Stimulated activated CD8-positive, alpha-beta memory T cell treated with anti-CD3 and anti-CD28 coated beads, Interleukin-2, amount 100 ng/mL, for 48 hours (primary cell): ENCODE measurements at places on chromosomes 11 and 22.

GRCh38 chr11:72005347-72006260 is 6.9 kb downstream of the IL18BP start:
- no peak for DNase-seq

GRCh38 chr11:113488931-113489351 is 13.7 kb upstream of the DRD2 start:
- DNase-seq, result no peak

DNA sequence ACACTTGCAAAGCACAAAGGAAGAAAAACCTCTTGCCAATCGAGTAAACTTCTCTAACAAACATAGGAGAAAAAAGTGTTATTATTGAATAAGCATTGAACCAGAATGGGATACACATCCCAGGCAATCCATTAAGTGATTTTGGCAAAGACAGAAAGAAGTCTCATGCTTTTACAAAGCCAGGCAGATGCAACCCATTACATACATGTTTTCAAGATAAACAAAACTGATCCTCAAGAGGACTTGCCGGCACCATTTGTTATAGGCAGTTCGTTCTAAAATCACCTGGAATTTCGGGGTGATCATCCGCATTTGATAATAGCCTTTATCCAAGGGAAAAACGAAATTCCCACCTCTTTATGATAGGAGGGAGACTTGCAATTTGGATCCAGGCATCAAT is 97.5 kb upstream of the RAG2 start:
- no peak for DNase-seq

DNA sequence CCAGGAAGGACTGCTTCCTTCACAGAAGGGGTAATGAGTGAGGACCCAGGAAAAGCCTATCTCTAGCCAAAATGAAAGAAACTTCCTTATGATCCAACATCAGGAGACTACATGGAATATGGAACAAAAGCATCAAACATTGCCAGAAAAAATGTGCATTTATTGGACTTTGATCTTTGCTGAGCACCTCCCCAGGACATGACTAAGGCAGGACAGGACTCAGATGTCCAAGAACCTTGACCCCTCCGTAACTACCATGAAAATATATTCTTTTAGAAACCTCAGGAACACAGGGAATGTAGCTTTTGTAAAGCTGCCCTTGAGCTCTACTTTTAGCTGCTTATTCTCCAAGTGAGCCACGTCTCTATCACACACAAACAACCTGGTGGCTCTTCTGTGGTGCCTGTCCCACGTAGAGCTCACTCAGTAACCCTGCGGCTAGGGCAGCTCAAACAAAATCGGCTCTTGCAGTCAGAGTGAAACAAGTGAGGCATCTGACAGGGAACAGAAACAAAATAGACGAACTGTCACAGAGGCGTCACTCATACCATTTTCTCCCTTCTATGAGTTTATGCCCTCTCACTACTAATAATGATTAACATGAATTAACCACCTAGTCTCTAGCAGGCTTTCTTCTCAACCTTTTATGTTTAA is 471.5 kb upstream of the API5 start:
- DNase-seq, result no peak

- no peak for DNase-seq
Observed at GRCh38 chr11:122190768-122191167, 74.8 kb upstream of the BLID start.

- DNase-seq, result no peak
Observed at GRCh38 chr22:31614781-31615490, 47.1 kb downstream of the PISD start.

DNA sequence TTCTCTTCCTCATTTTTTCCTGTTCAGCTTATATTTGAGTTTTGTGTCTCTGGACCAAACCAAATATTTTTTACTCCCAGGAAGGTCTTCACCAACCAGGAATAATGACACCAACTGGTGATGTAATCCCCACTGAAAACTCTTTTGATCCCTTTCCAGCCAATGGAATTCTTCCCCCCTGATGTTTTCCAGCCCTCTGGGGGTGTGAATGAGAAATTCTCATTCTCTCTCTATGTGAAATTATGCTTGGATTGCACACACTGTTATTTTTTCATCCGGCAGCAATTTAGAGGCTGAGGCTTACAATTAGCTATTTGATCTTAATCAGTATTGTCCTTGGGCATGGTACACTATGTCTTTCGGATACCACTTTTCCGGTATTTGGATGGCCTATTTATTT is 39.5 kb upstream of the SLC1A2 start:
- DNase-seq, result no peak

DNA sequence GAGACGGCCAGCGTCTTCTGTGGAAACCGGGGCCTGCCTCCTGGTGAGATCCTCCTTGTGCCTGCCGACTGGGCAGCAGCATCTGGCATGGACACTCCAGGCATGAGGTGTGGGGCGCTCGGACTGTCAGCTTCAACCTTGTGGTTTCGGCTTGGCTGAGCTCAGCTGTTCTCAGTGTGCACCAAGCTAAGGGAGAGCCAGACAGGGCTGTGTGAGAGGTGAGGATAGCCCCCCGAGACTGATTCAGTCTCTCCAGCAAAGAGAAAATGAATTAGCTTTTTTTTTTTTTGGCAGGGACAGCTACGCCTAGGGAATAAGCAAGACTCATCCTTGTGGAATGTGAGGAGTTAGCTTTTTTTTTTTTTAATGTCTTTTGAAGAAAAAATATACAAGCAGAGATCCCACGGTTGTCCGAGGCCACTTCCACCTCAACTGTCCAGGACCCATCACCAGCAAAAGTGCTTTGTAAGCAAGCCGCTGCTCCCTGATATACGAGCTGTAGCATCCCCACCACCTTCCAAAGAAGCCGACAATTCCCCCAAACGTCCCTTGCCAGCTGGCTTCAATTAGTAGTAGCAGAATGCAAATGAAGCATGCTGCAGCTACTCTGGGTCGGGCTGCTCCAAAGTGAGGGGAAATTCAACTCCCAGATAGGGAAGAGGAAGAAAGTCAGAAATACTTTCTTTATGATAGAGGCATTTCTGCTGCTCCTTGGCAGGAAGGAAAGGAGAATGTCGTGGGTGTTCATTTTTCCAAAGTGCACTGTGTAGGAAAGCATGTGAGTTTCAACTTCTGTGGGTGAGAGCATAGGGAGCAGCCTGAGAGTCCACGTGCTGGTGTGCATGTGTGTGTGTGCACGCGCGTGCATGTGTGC is 9.7 kb upstream of the THY1 start:
- no peak for DNase-seq

DNA sequence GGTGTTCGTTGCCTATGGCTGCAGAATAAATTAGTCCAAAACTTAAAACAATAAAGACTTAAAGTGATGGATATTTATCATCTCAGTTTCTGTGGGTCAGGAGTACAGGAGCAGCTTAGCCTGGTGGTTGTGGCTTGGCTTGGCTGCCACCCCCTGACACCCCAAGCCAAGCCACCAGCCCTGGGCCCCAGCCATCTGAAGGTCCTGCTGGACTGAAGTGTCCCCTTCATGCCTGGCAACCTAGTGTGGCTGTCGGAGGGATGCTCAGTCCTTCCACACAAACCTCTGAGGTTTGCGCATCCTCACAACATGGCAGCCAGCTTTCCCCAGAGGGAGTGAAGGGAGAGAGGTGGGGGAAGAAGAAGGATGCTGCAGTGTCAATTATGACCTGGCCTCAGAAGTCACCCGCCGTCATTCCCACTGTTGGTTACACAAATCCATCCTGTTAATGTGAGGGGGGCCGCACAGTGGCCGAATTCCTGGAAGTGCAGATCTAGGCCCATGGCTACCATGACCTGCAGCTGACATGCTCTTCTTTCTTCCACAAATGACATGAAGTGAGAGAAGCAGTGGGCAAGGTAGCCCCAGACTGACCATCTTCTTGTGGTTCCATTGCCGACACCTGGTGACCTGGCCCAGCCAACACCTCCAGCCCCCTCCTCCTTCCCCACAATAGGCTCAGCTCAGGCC is 31.1 kb downstream of the IGF2 start:
- no peak for DNase-seq

DNA sequence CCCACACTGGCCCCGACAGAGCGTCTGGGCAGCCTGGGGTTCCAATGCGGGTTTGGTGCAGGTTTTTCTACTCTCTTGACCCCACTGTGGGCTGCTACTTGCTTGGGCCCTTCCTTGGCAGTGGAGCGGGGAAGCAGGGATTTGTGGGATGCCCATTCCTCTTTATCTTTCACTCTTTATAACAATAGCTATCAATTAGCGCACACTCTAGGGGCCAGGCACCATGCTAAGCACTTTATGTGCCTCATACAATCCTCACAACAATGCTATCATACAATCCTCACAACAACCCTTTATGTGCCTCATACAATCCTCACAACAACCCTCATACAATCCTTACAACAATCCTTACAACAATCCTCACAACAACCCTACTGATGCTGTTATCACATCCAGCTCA is 12.7 kb downstream of the ACCS start:
- DNase-seq, result no peak

- DNase-seq, result no peak
Observed at GRCh38 chr11:30059172-30059815, 42.5 kb upstream of the KCNA4 start.

- DNase-seq, result no peak
Observed at GRCh38 chr11:17415523-17416104, 27.2 kb upstream of the KCNJ11 start.

- DNase-seq, result no peak
Observed at GRCh38 chr11:43447151-43447550, 88.4 kb downstream of the TTC17 start.

DNA sequence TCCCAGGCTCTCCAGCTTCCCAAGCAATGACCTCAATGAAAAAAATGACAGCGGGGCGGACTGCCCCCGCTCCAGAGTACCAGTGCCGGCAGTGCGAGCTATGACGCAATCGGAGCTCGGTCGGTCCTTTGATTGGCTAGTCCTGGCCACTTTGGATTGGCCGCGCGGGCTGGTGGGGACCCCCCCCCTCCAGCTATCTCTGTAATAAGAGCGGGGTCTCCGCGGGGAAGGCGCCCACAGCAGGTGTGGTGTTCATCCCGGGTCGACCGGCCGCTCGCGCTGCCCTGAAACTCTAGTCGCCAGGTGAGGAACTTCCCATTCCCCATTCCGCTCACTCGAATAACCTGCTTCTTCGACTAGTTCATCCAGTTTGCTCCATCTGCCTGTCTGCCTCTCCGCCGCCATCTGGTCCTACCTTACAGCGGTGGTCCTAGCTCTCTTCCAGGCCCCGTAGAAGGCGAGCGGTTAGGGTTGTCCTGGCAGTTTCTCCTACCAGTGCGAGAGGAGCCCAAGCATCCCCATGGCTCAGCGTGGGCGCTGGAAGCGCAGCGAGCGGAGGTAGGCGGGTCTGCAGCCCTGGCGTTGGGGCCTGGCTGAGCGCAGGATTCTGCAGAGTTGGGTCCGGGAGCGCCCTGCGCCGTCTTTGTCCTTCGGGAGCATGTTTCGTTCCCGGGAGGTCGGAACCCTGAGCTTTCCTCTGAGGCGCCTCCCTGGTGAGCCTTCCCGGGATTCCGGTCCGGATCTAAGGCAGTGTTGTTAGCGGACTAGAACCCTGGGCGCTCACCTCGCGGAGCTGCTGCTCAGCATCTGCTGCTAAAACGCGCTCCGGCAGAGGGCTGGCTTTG is at the start of gene CALCB:
CALCB (plus strand) TSS at position 233 of the 845 bp plus-strand sequence. CDS start 1,126 bp downstream, outside the sequence.
- DNase-seq, result no peak

GRCh38 chr11:113124006-113124405 is 162.8 kb downstream of the NCAM1 start:
- DNase-seq, result no peak

GRCh38 chr22:42269432-42270175 is 849 bp downstream of the TCF20 start:
- peak; percentile 61 for DNase-seq

- DNase-seq, result no peak
Observed at GRCh38 chr11:116413301-116414242, 359.2 kb downstream of the BUD13 start.

GRCh38 chr22:37623075-37624016 is 14.7 kb downstream of the GGA1 start:
- DNase-seq, result peak; percentile 63

DNA sequence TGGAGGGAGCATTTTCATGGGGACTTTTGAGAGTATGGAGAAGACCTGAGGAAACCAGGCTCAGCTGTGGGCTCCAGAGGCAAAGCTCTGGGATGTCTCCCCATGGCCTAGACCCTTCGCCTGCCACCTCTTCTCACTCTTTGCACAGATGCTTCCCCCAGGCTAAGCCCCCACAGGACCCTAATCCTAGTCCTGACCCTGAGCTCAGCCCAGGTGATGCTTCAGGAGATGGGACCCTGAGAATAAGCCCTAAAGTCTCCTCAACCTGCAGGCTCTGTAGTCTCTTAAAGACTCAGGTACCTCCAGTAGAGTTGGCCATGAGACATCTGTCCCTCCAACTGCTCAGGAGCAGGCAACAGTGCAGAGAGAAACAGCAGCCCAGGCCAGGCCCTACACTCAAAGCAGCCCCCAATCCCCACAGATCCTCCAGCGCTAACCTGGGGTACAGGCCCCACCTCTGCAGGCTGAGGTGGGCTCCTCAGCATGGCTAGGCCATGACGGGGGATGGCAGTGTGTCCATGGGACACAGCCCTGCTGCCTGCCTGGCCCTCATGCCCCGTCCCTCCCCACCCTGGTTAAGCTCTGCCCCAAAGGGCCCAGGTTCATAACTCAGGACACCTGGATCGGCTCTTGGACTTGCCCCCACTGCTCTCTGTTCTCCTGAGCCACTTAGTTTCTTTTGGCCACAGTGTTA is 39.4 kb downstream of the GGTLC2 start:
- no peak for DNase-seq

GRCh38 chr11:83355391-83355790 is 69.2 kb upstream of the CCDC90B start:
- DNase-seq, result no peak

GRCh38 chr11:31968461-31969358 is 122.2 kb upstream of the RCN1 start:
- no peak for DNase-seq

DNA sequence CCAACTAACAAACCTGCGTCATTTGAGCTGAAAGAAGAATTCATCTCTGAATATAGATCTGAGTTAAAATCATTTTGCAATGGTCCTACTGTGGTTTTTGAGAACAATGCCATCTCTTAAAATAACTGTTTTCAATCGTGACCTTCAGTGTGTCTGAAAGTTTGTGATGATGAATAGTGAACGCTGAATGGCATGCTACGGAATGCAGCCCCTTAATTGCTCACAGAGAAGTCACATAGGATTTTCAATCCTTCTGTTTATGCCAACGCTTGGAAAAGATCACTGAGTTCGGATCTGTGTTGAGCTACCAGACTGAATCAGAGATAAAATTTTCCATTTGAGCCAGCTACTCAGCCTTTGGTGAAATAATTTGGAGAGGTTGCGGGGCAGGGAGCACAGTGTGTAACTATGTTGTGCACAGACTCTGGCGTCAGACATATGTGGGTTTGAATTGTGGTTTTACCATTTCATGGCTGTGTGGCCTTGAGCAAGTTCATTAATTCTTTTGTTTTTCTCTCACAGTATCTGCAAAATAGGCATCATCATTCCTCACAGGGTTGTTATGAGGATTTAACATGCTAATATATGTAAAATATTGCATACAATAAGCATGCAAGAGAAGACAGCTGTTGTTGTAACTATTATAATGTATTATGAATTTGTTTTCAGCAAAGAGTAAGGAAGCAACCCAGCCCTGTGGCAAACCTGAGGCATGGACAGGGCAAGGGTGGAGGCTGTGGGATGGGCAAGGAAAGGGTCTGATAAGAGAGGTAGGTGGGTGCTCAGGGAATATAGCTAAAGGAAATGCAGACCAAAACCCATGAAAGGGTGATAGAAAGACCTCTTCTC is 679.9 kb downstream of the KCNA4 start:
- no peak for DNase-seq
